ENCODE measurements at places on chromosomes 13 and 19.

DNA sequence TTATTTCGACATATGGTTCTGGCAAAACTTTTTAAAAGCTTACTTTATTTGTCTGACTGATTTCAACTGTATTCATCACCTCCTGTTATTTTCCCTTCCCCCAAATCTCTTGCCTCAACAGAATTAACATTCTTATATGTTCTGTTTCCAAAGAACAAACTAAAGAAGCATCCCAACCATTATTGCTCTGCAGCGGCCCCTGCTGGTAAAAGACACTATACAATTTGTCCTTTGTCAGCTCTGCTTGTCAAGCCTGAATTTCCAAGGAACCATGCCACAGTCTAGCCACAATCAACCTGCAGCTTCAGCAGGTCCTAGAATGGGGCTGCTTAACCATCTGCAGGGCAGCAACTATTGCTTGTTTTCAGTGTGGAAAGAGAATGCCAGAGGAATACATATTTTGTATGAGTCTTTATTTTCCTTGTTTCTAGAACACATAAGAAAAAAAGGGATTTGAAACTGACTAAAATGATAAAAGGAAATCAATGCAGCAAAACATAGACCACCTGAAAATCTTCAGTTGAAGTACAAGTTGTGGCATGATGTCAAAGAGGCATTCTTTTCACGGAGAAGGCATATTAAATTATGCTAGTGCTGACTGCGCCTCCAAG is 845.3 kb downstream of the DIAPH3 start:
- DNase-seq, result no peak

DNA sequence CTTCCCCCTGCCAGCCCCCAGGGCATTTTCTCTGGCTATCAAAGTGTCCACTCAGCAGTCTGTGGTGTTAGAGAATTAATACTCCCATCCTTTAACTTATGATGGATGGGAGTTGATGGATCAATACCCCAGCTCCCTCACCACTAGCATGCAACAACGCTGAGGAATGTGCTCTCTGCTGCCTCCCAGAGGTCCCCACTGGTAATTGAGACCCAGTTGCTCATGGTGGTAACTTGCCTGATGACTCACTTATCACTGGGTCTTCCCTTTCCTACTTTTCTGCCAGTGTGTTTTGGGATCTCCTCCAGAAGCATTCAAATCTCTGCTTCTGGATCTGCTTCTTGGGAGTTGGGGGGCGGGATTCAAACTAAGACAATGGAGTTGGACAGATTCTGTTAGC is 20.3 kb upstream of the CACNA1A start:
- no peak for DNase-seq

DNA sequence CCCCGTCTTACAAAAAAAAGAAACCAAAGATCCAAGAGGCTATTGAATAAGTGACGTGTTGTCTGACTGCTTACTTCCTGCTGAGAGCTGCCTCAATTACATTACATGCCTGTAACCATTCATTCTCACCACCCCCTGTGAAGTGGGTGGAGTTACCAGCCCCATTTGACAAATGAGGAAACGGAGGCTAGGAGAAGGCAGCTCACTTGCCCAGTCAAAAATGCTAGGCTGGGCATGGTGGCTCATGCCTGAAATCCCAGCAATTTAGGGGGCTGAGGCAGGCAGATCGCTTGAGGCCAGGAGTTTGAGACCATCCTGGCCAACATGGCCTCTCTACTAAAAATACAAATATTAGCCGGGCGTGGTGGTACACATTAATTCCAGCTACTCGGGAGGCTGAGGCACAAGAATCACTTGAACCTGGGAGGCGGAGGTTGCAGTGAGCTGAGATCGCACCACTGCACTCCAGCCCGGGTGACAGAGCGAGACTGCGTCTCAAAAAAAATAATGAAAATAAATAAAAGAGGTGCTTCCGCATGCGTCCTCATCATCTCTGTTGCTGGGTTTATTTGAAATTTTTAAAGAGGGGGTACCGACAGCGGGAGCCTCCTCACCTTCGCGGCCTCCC is 499 bp downstream of the LSM7 start:
- no peak for DNase-seq

DNA sequence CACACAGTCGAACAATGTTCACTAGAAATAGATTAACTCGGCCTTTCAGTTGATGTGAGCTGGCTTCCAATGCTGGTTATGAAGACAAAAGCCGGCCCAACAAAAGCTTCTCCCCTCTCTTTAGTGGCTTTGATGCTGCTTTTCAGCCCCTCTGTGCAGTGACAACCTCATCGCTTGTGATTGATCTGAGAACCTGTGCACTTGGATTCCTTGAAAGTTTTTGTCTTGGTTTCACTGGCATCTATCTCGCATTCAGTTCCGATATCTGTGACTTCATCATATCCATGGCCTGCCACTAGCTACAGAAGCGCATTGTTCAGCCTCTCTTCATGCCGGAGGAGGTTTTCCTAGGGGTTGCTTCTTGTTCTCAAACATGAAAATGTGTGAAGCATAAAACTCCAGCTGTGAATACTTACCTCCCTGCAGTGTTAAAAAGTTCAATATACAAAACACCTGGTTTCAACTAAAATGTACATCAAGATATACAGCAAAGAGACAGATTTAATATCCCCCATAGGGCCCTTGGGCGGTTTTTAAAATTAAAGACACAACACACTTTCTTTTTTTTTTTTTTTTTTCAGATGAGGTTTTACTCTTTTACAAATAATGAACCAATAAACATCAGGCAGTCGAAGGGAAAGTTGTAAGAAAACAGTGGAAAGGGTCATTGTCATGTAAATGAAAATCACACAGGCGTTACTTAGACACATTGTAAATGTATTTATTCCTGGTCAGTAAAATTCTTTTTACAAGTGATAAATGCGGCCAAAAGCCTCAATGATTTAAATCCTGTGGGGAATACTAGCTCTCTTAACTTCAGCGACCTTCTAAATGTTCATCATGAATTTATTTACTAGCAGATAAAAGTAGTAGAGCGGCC is 1252.8 kb downstream of the EFNB2 start:
- DNase-seq, result no peak

GRCh38 chr19:15517778-15518177 is 9.5 kb downstream of the CYP4F22 start:
- no peak for DNase-seq

- no peak for DNase-seq
Observed at GRCh38 chr13:79918620-79919019, 422.3 kb downstream of the SPRY2 start.

- no peak for DNase-seq
Observed at GRCh38 chr13:97933776-97934175, 19.7 kb upstream of the IPO5 start.

Data from uterus (tissue), 4 donors.